ENCODE measurements at places on chromosomes 3 and 15. TPM values are rescaled to one million over a fixed set of nuclear protein-coding genes. Genes with fewer than 3 reads are reported as not detected.

SEMA7A gene
- 47.8 TPM for total RNA-seq

SLC22A13 gene
- 0.11 TPM for total RNA-seq

ZPLD1 gene
- total RNA-seq: not detected

BBS4 gene
- total RNA-seq: 13.9 TPM

RASGRF1 gene
- total RNA-seq: not detected

XPC gene
- 51.4 TPM for total RNA-seq

ROPN1 gene
- total RNA-seq: not detected

THRB gene
- not detected for total RNA-seq

NR2E3 gene
- total RNA-seq: not detected

GOLGA6A gene
- total RNA-seq: 1.1 TPM

- DNase-seq: peak; percentile 72
These were observed 119.9 kb downstream of the DGKG start for GRCh38 chr3:186241910-186242821.

DNA sequence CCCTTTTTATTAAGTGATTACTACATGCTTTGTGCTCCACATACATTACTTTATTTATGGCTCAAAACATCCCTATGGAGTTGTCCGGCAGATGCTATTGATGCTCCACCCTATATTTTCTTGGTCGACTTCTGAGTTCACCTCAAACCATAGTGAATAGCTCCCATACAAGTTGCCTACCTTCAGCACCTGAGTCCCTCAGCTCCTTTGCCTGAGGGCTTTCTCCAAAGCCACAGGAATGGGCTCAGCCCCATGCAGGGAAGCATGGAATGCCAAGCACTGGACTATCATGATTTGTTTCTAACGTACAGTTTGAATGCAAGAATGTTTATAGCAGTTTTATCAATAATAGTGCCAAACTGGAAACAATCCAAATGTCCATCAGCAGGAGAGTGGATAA is 124.8 kb upstream of the TNIK start:
- no peak for DNase-seq

DNA sequence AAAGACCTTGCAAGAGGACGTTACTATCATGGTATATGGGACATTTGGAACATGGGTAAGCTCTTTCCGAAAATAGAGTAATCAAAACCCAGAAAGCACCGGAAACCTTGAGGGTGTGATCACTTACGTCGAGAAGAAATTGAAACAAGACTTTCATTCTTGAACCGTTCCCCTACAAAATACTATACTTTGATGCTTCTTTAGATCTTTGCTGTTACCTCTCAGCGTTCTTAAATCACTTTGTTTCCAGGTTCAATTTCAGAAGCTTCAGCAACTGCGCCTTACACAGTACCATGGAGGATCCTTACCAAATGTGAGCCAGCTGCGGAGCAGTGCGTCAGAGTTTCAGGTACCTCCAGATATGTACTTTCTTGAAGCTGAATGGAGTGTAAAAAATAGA is 10.1 kb downstream of the CRTC3 start:
- peak; percentile 46 for DNase-seq

GRCh38 chr3:104738271-104738670 is 628.4 kb upstream of the ALCAM start:
- DNase-seq: no peak

- DNase-seq: no peak
These were observed 285.4 kb downstream of the CNTN3 start for GRCh38 chr3:74329096-74329495.

- no peak for DNase-seq
These were observed 2.0 kb upstream of the SIAH2 start for GRCh38 chr3:150764967-150765366.

- no peak for DNase-seq
These were observed 8.4 kb downstream of the SOX2 start for GRCh38 chr3:181719991-181720680.

GRCh38 chr3:181052256-181052655 is 62.7 kb upstream of the DNAJC19 start:
- DNase-seq: no peak

GRCh38 chr3:30608598-30608947 is 2.2 kb downstream of the TGFBR2 start:
- DNase-seq: no peak

DNA sequence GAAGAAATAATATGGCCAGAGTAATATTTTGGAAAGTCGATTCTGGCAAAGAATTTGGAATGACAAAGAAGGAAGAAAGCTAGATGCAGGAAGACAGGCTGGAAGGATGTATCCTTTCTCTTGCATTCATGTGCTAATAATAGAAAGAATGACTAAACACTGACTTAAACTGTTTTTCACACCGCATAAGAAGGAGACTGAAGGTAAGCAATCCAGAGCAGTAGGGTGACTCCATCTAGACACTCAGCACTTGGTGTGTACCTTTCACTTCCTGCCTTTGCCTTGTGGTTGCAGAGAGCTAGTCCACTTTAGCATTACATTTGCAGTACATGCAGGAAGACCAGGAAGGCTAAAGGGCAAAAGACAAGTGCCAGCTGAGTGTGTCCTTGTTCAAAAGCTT is 234.6 kb downstream of the RBMS3 start:
- no peak for DNase-seq

DNA sequence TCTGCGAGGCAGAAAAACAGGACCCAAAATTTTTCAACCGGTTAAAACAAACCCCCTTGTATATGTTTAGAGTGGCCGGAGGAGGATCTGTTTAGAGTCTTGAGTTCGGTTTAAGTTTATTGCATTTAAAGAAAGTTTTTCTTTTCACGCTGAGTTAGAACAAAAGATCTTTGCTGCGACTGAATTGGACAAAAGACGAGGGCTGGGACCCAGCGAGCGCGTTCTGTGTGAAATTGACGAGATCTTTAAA is 9.8 kb downstream of the NR2F2 start:
- DNase-seq: peak; percentile 1

- no peak for DNase-seq
These were observed 779.4 kb downstream of the TUSC7 start for GRCh38 chr3:117488983-117489382.

- DNase-seq: no peak
These were observed 13.1 kb downstream of the TPRA1 start for GRCh38 chr3:127577448-127577847.

GRCh38 chr3:111895071-111895470 is 36.0 kb downstream of the PHLDB2 start:
- no peak for DNase-seq

GRCh38 chr3:165669504-165669903 is 167.7 kb downstream of the BCHE start:
- no peak for DNase-seq

DNA sequence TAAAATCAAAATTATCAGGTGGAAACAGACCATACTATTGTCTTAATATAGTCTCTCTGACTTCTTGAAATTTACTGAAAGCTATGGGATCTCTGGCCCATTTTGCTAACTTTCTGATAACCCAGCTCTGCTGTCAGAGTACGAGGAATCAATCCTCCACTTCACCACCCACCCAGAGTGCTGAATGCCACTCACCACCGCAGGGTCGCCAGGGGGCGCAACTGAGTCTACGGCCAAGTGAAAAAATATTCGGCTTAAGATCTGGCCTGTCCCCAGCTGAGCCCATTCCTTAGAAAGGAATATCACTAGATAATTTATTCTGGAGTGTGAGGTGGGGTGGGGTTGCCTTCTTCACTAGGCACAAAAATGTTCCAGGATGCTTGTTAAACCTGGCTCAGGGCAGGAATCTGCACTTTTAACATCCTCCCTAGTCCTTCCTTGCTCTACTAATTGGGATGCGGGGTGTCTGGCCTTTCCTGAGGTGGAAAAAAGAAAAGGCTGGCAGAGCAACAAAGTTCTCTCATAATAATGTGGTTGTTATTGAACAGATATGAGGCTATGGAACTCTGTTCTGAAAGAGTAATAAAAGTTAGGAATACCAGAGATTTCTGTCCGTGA is 520.6 kb downstream of the MFSD1 start:
- DNase-seq: peak; percentile 51

DNA sequence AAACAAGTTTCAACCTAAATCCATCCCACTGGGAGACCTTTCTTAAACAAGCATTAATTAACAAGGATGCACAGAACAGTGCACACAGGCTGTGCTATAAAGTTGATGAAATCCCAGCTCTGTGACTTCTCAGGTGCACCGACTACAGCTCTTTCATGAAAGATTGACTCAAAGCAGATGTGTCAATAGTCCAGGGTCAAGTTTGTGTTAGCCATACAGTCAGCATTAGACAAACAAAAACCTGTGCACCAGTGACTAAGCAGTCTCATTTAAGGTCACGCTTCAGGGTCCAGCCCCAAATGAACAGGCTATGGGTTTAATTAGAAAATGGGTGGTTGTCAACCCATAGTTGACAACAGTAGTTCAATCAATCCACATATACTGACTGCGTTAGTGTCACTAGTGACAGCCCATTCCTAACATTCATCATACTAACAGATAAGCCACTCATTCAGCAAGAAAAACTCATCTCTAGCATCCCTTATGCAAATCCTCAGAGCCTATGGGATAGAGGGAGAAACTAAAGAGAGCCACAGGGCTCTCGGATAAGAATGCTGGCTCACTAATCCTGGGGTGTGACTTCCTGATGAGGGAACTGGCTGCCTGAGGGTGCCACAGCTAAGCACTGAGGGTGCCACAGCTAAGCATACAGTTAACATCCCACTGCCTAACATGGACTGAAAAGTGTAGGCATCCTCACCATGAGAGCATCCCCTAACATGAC is 84.1 kb downstream of the WNT5A start:
- DNase-seq: no peak

DNA sequence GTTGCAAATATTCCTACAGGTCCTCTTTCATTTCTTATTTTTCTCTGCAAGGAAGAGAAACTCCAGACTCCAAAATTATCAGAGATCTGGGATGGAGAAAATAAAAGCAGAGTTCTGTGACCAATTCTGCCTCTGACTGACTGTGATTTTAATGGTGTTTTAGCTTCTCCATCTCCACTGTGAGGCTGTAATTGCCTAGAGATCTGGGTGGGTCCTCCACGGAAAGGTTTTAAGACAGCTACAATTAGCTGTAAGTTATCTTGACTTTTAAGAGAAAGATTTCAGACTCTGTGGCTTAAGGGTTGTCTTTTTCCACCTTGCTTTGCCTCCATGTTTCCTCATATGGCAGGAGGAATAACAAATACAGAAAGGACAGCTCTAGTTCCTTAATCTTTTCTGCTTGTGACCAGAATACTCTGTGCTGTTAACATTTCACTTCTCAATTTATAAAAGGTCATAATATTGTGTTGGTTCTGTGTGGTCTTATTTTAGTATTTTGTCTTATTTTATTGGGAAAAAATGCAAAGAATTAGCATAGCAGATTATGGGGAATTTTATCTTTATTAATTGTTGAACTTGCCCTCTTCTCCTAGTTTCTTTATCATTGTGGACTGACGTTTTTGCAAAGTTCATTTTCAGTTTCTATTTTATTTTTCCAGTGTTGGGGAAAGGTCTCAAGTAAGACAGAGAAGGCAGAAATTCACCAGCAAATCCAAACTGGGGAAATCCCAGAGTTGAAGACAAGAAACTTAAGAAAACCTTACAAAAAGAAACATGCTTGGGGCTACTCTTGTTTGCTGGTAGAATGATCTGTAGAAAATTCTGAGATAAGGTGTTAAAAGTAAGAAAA is 157.9 kb downstream of the RAP2B start:
- no peak for DNase-seq

- no peak for DNase-seq
These were observed 271.6 kb downstream of the FHIT start for GRCh38 chr3:60979461-60980341.

- no peak for DNase-seq
These were observed 33.8 kb upstream of the FURIN start for GRCh38 chr15:90834626-90835025.

DNA sequence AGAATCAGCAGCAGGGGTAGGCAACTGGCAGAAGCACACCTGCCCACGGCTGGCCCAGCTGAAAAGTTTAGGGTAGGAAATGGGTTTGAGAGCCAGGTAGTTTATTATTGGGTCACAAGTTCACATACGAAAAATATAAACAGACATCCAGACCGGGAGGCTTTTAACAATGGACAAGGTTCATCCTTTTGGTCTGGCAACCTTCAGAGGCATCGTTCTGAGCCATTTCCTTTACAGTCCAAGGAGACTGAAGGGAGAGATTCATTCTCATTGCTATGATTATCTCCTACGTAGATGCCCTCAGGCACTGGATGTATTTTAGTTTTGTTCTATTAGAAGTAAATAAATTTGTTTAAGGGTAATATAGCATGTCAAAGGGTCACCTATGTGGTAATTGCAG is 248.0 kb upstream of the THBS1 start:
- DNase-seq: no peak
